ENCODE measurements at places on chromosomes 3 and 15.

- peak; percentile 23 for DNase-seq
Measured at GRCh38 chr15:82108489-82109078, 62.8 kb upstream of the MEX3B start.

DNA sequence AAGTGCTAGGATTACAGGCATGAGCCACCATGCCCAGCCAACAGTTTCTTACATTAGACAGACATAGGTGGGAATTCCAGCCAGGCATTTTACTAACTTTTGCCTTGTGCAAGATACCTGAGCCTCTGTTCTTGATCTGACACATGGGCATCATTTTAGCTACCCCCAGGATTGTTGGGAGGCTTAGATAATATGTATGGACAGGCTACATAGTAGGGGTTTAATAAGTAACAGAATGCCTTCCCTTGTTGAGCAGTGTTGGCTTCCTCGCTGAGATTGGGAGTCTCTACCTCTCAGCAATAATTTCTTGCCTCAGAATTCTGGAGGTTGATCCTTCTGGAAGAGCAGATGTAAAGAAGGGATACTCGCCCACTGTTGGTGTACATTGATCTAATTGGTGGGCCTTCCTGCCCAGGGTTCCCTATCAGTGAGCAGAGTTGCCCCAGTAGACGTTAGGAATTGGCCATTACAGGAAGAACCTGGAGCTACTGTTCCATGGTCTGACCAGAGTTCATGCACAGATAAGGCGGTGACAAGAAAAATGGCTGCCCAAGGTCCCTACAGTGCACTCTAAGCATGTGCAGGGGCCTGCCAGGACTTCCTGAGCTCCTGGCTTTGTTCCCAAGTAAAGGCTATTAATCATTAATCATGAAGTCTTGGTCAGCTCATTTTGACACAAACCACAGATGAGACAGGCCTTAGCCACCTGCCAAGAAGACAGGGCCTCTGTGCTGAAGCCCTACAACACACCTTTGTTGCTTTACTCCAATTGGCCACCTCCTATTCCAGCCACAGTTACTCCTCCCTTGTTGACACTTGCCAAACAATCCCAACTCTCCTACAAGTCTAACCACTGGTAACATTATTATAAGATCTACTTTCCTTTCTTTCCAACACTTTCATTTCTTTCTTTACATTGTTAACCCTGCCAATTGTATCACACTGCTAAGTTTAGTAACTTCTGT lies 5.0 kb upstream of the IL17RE start:
- DNase-seq, result no peak

- no peak for DNase-seq
Measured at GRCh38 chr3:17423786-17424536, 318.5 kb downstream of the TBC1D5 start.

DNA sequence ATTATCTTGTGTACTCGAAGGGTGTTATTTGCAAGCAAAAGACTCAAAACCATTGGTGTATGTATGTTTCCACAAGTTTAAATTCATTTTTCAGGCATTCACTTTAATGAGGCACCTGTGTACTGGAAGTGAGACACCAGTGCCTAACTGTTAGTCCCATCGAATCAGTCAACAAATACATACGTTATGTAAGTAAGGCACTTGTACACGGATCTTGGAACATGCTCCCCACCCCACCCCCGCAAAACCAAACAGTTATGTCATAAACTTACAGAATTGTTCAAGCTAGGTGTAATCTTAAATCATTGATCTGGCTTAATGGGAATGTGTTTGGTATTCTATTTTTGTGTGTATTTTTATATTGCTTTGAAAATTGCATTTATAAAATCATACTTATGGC lies 17.1 kb downstream of the LRRC28 start:
- no peak for DNase-seq

- no peak for DNase-seq
Measured at GRCh38 chr15:28914483-28915023, 28.8 kb downstream of the APBA2 start.

DNA sequence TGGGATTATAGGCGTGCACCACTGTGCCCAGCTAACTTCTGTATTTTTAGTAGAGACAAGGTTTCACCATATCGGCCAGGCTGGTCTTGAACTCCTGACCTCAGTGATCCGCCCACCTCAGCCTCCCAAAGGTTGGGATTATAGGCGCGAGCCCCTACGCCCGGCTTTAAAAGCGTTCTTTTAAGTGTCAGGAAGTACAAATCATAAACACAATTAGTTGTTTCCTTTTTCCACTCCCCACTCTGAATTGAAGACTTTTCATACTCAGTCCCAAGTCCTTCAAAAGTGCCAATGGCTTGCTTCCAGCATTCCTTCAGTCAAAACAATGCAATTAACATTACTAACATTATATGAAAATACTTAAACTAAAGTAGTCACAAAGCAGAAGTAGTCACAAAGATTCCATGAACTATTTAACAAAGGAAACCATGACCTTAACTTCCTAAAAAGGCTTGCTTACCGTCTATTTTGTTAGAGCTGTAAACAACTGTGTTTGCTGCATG lies 8.1 kb downstream of the WDR82 start:
- no peak for DNase-seq

GRCh38 chr3:78455166-78455565 lies 1312.6 kb downstream of the ROBO1 start:
- no peak for DNase-seq

DNA sequence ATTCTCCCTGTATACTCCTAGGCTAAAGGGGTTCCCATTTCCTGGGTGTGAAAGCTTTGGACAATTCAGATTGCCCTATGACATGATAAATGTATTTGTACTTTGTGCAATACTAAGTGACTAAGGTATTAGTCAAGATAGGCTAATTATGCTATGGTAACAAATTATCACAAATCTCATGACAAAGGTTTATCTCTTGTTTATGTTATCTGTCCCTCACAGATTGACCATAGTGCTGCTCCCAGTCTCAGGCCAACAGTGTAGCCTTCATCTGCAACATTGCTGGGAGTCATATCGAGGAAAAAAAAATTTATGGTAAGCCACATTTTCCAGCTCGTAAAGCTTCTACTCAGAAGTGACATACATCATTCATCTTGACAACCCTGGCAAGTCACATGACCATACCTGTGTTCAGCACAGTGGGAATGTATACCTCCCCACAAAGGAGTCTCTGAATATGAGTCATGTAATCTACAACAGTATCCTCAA lies 346.2 kb downstream of the IGSF11 start:
- DNase-seq, result no peak

DNA sequence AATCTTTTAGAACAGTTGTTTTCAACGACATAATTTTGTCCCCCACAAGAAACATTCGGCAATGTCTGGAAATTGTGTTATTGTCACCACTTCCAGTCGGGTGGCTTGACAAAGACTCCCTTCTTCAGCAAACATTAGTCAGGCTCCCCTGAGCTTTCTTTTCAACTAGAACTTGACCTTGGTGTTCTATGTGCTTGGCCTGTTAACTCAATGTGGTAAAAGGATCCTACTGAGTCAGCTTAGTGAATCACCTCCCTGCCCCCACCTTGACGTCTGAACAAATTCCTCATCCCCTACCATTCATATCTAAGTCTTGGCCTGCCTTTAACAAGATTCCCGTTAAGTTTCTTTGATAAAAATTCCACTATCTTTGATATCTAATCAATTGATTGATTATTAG lies 465.0 kb upstream of the ROBO1 start:
- DNase-seq, result no peak

DNA sequence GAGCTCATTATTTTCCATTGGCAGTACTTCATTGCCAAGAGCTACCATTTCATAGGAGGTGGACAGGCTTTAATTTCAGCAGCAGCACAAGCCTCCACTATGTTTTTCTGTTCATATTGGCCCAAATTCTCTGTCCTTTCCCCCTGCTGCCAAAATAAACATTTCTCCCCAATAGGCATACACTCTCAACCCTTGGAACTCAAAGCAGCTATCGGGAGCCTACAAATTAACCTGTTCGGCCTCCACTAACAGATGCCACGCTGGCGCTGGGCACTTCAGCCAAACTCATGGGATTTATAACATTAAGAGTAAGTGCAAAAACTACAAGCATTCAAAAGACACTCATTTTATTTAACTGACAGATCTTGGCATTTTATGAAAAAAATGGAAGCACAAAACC lies 95.7 kb downstream of the NSUN3 start:
- DNase-seq, result no peak

- DNase-seq, result no peak
Measured at GRCh38 chr3:72120039-72120438, 335.1 kb upstream of the PROK2 start.

- no peak for DNase-seq
Measured at GRCh38 chr3:106824856-106825255, 552.4 kb upstream of the CCDC54 start.

DNA sequence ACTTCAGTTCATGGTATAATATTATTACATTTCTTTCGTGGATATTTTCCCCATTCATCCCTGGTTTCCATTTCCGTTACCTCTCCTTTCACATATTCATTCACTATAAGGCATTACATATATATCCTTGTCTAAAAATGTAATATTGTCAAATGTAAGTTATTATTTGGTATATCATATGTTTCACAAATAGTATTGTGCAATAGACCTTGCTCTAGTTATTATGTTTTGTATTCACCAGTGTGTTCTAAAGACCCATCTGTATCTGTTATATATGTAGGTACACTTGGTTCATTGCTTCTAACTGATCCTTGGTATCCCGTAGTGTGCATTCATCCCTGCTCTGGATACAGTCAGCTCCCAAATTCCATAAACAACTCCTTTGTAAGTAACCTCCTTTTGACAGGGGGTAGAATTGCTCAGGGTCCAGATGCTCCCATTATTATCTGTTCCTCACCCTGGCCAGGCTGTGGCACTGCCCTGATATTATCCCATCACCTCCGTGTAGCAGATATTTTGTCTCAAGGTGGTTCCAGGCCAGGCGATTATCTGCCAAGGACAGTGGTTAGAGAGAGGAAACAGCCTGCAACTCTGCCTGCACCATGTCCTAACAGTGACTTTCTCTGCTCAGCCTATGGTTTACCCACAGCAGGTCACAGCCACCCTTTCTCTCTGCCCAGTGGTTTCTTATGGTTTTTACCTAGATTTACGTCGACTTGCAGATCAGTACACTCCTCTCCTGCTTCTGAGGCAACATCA lies 29.2 kb downstream of the PAQR9 start:
- no peak for DNase-seq

- no peak for DNase-seq
Measured at GRCh38 chr3:117454254-117454653, 744.7 kb downstream of the TUSC7 start.

DNA sequence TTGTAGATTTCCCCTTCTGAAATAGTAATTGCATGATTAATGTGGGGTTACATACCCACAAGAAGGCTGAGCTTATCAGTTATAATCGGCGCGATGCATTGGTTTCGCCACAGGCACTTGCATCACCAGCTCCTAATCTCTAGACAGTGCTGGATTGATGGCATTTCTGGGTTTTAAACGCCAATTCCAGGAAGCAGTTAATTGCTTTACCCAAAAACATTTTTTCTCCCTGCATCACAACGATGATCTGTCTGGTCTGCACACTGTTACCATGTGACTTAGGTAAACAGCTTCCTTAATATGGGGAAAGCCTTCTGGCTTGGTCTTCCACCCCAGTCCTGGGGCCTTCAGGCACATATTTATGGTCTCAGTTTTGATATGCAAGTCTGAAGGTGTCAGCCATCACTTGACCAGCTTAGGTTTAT lies 70.0 kb upstream of the HEG1 start:
- no peak for DNase-seq

DNA sequence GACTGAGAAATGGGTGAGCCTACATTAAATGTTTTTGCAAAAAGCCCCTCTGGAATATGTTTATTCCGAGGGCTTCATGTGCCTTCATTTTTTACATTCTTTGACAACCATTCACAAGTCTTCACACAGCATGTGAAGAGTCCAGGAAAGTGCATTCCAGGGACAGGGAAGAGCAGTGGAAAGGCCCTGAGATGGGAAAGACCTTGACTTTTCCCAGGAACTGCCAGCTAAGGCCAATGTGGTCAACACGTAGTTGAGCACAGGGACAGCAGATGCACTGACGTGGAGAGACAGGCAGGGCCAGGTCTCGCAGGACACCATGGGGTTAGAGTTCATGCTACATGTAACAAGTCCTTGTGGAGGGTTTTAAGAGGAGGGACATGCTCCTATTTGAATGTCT lies 21.7 kb downstream of the SSR3 start:
- DNase-seq, result no peak

GRCh38 chr3:132730891-132731580 lies 8.8 kb upstream of the NPHP3 start:
- DNase-seq, result no peak

Measured in stimulated activated CD4-positive, alpha-beta T cell treated with anti-CD3 and anti-CD28 coated beads, Interleukin-1b, Interleukin-23, amount 100 ng/mL, for 1 hour (primary cell).